Stimulated activated memory B cell treated with anti-CD40 and anti-IgM and Interleukin-4, amounts not matched to agents 10 μg/mL and 1 μg/mL and 100 μg/mL, for 72 hours (primary cell): ENCODE measurements at places on chromosomes 16 and 17.

GRCh38 chr17:29008591-29008990 is 2.8 kb upstream of the SEZ6 start:
- ATAC-seq, result no peak

- ATAC-seq, result no peak
Measured at GRCh38 chr16:9226924-9227323, 135.5 kb downstream of the HAPSTR1 start.

DNA sequence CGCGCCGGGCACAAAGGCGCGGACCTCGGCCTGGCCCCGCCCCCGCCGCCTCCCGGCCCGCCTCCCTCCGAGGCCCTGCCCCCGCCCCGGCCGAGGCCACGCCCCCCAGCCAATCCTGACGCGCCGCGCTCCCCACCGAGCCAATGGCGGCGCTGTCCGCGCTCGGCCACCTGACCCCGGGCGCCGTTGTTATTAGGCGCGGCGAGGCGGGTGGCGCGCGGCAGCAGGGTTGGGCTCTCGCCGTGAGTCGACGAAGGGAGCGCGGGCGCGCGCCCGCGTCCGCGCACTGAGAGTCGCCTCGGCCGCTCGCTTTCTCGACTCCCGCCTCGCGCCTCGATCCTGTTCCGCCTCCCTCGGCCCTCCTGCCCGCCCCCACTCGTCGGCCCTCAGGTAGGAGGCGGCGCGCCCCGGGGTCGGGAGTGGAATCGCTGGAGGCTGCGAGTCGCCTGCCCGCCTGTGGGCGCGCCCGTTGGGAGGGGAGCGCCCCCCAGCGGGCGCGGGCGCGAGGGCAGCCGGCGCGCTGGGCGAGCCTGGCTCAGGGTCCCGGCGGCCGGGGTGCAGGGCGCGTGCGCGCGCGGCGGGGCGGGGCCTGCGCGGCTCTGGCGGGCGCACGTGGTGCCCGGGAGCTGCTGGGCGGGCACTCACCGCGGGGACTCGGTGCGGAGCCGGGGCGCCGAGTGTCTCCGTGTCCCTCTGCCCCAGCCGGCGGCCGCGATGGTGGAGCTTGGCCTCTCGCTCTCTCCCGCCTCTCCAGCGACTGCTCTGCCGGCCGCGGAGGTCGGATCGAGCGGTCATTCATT is 405 bp upstream of the CBLN1 start:
- ATAC-seq, result peak; percentile 31

GRCh38 chr17:73419881-73420280 is 108.1 kb upstream of the CDC42EP4 start:
- ATAC-seq, result no peak

DNA sequence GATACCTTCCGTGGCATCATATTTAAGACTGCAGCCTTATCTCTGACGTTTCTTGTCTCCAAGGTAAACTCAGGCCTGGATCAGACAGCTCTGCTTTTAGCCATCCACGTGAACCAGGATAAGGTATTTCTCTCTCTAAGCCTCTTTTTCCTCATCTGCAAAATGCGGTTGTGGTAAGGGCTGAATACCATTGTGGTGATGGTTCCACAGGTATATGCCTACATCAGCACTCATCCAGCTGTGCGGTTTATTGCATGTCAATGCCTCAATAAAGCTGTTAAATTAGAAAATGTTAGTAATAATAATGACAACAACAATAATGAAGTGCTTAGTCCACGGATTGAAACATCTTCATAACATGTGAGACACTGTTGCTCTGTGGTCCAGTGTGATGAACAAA is 104.4 kb downstream of the GRIN2A start:
- no peak for ATAC-seq

GRCh38 chr16:70437017-70437581 is 1.8 kb downstream of the ST3GAL2 start:
- no peak for ATAC-seq

DNA sequence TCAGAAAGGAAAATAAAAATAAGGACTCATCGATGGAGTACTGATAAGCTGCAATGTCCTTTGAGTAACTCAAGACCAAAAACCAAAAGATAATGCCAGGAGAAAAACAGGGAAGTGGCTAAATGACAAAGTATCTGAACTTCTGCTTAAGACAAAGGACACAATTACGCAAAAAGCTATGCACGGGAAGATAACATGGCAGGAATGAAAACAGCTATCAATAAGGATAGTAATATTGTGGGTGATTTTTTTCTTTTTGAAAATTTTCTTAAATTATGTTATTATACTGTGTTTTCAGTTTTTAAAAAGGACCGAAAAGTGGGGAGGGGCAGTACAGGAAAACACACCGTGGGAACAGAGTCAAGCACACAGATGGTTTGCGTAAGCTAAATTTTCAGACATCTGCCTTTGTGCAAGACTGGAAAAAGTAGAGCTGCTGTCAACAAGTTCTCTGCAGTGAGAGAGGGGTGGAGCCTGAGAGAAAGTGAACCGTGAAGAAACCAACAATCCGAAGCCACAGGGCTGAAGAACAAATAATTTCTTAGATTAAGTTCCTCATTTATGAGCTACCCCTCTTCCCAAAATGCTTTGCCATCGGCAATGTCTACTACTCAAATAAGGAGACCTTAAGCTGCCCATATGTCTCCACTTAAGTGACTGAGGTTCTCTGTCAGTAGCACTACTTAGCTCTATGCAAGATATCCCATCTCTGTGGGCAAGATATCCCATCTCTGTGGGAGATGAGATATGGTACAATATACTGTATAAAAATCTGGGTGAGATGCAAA is 99.9 kb upstream of the CORO6 start:
- ATAC-seq, result peak; percentile 95

GRCh38 chr17:50559674-50560184 is 786 bp upstream of the CACNA1G start:
- ATAC-seq, result peak; percentile 36

DNA sequence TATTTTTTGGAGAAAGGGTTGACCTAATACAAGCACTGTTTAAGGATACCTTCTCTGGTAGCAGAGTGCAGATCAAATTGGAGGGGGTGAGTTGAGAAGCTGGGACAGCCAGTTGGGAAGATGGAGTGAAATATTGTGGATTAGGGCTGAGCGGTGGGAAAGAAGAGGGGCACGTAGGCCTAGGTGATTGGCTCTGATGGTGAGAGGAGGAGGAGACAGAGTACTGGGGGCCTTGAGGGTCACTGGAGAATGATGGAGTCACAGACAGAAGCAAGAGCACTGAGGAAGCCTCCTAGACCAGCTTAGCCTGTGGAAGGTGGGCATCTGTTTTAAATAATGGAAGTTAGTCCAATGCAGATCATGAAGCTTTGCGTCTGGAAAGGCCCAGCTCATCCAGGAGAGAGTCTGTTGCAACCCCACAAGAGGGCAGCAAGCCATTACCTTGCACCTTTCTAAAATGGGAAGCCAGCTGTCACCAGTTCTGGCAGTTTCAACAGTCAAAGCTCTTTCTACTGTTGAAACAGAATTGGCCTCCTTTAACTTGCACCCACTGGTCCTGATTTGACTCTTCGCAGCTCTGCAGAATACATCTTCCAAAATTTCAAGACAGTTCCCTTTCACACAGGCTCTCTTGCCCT is 11.8 kb downstream of the SLC9A5 start:
- peak; percentile 73 for ATAC-seq

DNA sequence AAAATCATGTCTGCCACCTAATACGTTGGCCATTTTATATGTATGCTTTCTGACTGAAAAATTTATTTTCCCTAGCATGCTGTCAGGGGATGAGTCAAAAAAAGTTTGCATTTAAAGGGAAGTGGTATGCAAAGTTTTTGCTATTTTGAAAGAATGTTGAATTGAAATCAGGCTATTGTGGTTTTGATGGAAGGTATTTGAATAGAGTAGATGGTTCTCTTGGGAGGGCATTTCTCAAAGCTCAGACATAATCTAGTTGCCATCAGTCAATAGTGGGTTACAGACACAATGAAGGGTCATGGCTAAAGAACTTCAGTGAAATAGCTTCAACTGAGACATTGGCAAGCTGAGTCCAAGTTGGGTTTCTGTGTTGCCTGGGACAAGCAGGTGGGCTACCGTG is 102.4 kb downstream of the MAP2K6 start:
- peak; percentile 86 for ATAC-seq

DNA sequence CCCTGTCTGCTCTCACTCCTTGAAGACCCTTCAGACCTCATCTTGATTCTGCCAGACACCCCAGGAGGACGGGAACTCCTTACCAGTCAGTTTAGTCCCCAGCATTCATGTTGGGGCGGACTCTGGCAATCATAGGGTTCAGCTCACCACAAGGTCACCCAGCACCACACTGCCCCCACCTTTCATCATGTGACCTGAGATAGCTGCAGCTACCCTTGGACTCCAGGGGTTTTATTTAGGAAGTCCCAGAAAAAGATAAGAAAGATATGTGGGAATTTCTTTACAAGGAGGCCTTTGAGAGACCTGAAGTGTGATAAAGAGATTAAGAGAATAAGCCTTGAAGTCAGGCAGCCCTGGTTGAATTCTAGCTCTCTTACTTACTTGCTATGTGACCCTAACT is 59.8 kb upstream of the NLK start:
- ATAC-seq, result no peak

DNA sequence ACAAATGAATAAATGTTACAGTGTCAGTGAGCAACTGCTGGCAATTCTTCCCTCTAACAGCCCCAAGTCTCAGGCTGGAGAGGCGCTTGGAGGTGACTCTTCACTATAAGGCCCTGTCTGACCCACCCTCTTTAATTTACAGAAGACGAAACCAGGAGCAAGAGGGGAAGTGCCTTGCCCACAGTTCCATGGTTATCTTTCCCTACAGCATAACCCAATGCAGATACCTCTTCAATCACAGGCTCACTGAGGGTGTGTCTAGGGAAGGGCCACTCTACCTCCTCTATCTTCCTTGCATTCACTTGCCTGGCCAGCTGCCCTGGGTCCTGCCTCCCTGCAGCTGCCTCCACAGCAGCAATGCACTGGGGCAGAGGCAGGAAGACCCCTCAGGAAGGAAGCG is 9.6 kb upstream of the N4BP1 start:
- ATAC-seq, result no peak

- no peak for ATAC-seq
Measured at GRCh38 chr17:36727577-36727976, 126.2 kb downstream of the MRM1 start.

DNA sequence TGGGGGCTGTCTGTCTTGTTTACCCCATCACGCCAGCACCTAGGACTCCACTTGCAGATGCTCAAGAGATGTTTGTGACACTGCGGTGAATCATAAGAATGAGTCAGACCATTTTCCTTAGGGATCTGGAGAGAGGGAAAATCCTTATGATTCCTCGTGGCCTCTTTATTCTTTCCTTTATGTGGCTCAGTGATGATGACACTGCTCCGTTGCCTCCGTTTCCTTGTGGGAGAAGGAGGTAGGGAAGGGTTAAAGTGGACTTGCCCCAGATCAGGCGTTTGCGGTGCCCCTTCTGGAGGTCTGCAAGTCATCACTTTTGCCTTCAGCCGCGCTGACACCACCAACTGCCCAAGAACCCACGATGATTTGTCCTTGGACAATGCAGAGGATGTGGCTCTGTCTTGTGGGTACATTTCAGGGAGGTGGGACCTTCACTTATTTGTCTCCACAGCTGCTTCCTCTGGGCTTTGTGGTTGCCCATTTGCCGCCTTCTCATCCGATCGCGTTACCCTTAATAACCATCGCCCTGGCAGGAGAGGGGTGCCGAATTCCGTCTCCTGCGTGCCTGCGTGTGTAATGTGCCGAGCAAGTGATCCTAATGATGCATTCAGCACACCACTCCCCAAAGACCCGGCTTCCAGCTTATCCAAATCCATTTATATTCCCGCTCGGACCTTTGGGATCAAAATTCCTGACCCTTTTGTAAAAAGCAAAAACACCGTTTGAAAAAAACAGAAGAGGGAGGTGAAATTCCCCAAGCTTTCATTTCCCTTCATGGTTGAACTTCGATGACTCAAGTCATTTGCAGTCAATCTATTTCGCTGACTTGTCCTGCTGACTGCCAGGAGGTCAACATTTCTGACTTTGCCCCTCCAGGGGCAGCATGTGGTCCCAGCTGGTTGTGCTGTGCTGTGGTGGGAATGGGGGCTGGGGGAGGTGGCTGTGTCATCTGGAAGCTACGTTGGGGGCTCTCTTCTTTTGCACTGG is 87.2 kb upstream of the IRX3 start:
- no peak for ATAC-seq

GRCh38 chr16:74726716-74727115 is 26.1 kb upstream of the MLKL start:
- no peak for ATAC-seq

DNA sequence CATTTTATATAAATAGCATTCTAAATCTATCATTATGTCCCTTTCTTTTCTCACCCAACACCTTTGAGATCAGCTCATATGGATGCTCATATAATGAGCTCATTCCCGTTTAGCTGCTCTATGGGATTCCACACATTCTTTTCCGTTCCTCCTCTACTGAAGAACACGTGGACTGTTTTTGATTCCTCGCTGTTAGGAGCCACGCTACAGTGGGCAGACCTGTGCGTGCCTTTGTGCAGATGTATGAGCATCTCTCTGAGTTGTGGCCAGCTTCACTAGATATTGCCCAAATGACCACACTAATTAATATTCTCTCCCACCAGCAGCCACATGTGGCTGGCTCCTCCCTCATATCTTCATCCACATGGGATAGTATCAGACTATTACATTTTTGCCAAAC is 6.0 kb upstream of the TNFRSF13B start:
- no peak for ATAC-seq

- no peak for ATAC-seq
Measured at GRCh38 chr16:81729451-81729850, 49.6 kb upstream of the PLCG2 start.

- no peak for ATAC-seq
Measured at GRCh38 chr17:10073941-10074340, 124.5 kb downstream of the GAS7 start.

DNA sequence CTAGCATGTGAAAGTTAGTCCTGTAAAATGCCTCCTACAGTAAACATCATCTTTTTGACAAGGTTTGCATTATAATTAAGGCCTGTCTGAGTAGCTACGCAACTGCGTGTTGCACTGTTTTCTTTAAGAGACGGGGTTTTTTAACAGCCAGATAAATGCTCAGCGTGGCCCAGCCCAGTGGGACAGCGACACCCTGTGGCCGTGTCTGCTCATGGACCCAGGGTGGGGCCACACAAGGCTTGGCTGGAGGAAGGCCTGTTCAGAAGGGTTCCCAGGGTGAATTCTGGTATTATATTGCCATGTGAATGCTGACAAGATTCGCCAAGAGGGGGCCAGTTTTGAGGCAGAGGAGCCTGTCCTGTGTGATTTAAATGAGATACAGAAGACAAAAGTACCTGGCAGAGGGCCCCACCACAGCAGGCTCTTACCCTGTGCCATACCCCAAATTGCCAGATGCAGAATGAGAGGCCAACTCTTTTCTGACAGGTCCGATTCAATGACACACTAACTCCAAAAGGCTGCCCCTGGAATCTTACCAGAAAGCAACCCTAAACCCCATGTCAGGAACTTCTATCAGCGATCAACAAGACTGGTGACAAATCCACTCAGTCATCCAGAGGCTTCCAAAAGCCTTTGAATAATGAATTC is 65.9 kb upstream of the IRX6 start:
- no peak for ATAC-seq
